ENCODE measurements at places on chromosomes 16 and 17.
A peak's percentile ranks its signal among the peaks of the same experiment; 100 is the strongest.

DNA sequence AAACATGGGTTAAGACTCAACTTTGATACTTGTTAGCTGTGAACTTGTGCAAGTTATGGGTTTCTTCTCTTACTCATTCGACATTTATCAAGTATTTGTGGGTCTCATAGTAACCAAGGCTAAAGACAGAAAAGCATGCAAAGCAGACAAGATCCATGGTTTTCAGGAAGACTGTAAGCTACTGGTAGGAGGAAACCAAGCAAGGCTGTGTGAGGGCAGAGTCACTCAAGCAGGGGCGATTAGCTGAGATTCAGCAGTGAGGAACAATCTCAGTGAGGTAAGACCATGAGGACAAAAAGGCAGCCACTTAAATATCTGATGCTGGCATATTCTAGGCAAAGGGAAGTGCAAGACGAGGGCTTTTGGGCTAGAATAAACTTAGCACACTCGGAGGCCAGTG is 29.5 kb downstream of the MBTD1 start:
- no peak for DNase-seq

GRCh38 chr17:50258647-50259476 is 15.4 kb upstream of the TMEM92 start:
- DNase-seq: no peak

- no peak for DNase-seq
Measured at GRCh38 chr17:5097101-5097834, 14.4 kb downstream of the ZNF232 start.

DNA sequence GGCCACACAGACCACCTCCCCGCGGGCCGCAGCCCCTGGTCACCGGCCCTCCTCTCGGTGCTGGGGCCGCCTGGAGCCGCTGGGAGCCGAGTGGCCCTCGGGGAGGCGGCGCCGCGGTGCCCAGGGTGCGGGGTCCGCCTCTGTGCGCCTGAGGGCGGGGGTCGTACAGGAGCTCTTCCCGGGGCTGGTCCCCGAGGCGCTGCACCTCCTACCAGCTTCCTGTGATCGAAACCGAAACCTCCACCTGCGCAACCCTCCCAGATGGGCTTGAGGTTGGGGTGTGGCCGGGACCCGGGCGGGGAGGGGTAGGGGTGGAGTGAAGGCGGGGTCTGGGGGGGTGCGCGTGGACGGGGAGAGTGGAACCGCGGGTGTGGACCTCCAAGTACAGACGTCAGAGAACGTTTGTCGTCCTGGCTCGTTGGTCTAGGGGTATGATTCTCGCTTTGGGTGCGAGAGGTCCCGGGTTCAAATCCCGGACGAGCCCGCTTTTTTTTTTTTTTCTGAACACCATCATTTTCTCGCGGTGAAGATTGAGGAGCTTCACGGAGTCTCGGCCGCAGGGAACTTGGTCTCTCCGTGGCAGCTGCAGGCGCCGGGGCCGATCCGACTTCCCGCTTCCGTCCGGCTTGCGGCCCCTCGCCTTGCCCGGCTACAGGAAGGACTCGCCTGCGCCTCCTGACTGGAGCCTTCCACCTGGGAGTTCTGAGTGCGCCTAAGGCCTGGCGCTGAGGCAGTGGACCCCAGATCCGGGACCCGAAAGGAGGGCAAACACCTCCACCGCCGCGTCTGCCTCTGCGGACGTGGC is 23.9 kb downstream of the ZNF213 start:
- peak; percentile 74 for DNase-seq

DNA sequence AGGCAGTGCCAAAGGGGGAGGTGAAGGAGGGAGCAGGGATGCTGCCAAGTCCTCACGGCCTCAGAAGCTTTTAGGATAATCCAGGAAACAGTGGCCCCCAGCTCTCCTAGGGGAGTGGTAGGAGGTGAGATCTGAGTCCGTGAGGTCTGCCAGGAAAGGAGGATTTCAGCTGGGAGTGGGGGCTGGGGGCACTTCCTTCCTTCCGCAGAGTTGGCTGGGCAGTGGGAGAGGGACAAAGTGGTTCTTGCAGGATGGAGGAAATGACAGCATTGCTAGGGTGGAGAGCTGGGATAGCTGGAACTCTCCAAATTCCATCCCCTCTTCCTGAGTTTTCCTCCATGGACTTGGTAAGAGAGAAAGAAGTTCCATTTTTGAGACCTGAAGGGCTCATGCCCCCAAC is 4.8 kb upstream of the SP6 start:
- DNase-seq: peak; percentile 14

DNA sequence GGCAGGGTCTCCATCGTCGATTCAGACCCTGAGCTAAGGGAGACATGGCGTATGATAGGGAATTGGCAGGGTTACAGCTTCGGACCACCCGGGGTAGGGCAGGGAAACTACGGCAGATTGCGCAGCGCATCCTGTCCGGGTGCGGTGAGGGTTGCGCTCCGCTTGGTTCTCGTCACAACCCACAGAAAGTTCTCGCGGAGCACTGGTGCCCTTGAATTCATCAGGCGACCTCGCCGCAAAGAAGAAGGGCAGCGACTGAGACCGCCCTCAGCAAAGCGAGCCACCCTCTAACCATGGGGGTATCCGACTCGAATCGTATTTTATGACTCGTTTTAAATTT is 1.2 kb downstream of the HS3ST3B1 start:
- DNase-seq: no peak

DNA sequence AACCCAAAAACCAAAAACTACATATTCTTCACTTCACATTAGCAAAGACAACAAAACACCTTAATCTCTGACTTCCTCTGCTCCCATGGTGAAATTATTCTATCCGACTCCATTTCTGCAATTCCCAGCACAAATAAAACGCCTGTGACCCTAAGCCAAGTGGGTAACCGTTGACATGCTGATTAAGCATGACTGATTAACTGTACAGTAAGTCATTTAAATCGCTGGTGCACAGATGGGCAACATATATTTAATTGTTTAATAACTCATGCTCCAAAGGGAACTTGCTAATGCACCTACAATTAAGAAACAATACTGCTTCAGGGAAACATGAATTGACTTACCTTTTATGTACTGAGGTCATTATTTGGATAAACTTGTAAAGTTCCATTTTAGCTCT is 436.7 kb downstream of the KIF2B start:
- DNase-seq: no peak

- no peak for DNase-seq
Measured at GRCh38 chr17:8985054-8985701, 19.7 kb upstream of the PIK3R5 start.

DNA sequence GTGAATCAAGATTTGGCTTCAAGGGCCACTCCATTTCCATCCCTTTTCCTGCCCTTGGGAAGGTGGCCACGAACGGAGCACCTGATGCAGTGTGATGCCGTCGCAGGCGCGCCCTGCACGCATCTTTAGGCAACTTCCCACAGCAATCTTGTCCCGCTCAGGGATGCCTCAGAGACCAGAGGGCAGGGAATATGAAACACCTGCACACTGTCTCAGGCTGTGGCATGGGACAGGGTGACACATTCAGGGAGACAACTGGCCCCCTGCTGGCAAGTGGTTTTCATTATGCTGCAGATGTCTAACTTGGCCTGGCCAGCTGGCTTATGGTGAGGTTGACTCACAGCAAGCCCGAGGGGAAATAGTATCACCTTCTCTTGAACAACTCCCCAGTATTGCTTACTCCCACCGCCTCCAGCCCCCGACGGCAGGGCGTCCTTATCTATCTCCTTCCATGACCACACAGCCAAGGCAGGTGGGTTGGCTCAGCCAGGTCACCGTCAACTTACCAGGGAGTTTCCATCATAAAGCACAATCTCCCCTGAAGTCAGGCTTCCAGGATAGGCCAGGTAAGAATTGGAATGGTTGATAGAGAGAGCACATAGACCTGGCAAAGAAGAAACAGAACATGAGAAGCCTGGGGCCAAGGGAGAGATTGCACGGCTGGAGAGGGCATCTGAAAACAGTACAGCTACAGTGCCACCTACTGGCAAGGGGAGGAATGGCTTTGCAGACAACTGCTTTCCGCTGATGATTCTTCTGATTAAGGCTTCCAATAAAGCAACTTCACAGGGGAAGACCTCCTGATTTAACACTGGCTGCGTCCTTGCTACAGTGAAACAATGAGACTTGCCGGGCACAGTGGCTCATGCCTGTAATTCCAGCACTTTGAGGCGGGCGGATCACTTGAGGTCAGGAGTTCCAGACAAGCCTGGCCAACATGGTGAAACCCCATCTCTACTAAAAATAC is 21.1 kb downstream of the WIPI1 start:
- DNase-seq: peak; percentile 83

- DNase-seq: no peak
Measured at GRCh38 chr16:73062743-73063733, 15.1 kb upstream of the ZFHX3 start.

- no peak for DNase-seq
Measured at GRCh38 chr17:39705786-39706348, 6.0 kb downstream of the ERBB2 start.

DNA sequence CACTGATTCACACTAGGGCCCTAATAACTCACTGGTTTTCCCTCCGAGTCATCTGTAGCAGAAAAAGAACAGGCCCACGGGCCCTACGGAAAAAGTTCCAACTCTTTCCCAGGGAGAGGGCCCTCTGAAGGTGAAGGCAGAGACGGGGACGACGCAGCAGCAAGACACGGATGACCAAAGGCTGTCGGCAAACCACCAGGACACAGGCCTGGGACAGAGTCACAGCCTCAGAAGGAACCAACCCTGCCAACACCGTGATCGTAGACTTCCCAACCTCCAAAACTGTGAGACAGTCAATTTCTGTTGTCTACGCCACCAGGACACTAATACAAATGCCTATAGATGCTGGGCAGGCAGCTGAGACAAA is 5.2 kb upstream of the SPHK1 start:
- DNase-seq: no peak

DNA sequence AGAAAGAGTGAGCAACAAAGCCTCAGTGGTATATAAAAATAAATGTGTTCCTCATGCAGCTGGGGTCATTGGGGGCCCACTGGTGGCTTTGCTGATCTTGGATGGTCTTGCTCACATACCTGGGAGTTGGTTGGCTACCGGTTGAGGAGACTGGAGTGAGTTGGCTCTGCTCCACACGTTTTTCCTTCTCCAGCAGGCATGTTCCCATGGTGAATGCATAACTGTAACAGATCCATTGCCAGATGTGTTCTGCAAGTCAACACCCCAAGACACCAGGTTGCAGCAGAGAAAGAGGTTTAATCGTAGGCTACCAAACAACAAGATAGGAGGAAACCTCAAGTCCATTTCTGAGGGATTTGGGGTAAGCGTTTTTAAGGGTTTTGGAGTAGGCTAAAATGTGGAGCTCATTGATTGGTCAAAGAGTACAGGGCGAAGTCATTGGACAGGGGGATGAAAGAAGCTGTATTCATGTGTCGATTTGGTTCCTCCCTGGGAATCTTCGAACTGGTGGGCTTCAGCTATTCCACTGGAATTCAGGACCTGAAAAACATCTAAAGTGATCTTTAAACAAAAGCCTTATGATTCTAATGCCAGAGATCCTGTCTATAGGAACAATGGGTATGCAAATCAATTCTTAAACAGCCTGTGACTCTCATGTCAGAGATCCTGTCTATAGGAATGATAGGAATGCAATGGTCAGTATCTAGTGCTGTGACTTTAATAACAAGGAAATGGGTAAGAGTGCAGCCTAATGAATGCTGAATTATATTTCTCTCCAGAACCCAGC is 467.5 kb upstream of the C16orf82 start:
- no peak for DNase-seq

DNA sequence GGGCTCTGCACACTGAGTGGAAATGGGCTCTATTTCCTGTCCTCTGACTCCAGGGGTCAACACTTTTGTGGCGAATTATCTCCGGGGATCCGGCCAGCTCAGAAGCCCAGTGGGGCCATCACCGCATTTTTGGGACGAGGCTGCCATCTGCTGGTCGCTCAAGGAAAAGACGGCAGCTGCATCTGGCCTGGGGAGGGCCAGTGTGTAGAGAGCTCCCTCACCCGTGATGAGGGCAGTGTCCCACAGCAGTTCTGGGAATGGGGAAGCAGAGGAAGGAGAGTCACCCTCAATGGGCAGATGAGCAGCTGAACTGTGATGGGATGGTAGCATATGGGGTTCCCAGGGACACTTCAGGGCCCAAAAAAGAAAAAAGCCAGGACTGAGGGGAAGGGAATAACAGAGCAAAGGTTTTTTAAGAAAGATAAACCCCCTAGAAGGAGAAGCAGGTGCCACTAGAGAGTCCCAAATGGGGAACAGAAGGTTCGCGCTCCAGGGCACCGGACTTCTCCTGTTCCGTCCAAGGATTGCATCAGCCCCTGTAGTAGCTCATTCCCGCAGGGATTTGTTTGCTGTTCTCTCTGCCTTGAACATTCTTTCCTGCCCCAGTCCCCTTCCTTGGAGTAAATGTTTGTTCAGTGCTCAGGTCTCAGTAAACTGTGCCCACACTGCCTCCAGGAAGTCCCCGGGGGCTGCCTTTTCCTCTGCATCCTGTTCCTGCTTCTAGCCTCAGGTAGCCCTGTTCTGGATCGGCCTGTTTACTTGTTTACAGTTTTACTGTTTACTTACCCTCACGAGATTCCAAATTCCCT is 9.3 kb upstream of the ABCC12 start:
- peak; percentile 58 for DNase-seq

DNA sequence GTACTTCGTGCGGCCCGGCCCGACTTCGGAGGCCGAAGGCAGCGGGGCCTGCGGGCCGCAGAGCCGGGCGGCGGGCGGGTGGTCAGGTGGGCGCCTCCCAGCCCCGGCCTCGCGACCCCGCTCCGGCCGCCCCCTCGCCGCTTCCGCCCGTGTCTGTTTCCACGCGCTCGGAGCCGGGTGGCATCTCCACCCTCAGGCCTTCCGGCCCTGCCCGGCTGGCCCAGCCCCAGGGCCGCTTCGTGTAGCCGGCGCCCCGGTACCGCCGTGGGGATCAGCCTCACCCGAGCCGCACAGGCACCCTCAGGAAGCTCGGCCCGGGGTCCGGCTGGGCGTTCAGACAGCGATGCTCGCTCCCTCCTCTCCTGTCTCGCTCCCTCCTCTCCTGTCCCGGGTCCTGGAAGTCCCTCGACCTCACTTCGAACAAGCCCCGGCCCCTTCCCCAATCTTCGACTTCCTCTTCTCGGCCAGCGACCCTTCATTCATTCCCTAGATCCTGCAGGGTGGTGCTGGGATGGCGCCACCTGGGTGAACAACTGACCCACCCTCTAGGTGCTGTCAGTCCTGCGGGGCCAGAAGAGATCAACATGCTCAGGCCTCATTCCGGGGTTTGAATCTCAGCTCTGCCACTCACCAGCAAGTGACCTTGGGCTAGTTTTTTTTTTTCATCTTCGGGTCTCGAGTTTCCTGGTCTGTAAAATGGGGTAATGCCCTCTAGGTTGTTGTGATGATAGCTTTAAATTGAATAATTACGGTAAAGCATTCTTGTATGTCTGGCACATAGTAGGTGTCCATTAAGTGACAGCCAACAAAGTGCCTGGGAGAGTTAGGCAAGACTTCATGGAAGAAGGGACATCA is 610 bp downstream of the VPS4A start:
- DNase-seq: no peak

GRCh38 chr17:50221266-50221863 is 19.9 kb upstream of the COL1A1 start:
- DNase-seq: no peak

DNA sequence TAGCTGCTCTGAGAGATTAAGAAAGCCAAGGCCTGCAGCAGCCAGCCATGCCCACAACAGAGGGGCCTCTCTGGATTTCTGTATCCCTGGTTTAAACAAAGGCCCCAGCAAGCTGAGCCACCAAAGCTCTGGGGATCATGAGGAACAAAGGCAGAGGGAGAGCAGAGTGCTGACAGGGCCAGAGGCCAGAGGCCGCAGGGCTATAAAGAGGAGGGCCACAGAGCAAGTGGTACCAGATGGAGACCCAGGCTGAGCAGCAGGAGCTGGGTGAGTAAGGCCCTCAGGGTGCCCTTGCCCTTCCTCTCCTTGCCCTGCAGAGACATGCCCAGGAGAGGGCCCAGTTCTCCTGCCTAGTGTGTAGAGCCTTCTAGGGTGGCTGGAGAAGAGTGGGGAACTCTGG is at the start of gene CRYBA1:
Gene CRYBA1 (plus strand): TSS at position 232 of the 400 bp plus-strand sequence. CDS start 5 bp downstream, at position 237.
- no peak for DNase-seq

GRCh38 chr17:42312285-42313130 is 24.2 kb downstream of the STAT5A start:
- no peak for DNase-seq

All from dermis microvascular lymphatic vessel endothelial cell (primary cell).